T follicular helper cell (primary cell): ENCODE measurements at places on chromosomes 4 and X.

DNA sequence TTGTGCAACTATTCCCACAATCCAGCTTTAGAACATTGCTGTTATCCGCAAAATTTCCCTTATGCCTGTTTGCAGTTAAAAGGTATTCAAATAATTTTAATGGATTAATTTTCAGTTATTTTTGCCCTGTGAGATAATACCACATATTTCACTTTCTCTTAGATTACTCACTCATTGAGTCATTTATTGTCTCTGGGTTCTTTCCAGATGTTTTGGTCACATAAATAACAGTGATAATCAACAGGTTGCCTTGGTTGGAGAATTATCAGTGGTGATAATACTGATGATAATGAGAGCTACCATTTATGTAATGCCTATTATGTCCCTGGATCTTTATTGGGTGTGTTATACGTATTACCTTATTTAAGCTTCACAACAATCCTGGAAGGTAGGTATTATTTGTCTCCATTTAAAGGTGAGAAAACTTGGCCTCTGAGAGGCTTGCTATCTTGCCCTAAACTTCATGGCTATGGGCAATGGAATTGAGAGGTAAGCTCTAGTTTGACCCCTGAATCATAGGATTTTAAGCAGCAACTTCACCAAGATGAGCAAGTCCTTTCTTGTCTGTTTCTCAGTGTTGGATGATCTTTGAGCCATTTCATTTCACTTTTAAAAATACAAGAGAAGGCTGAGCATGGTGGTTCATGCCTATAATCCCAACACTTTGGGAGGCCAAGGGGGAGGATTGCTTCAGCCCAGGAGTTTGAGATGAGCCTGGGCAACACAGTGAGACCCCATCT, 87.4 kb downstream of the KIT start:
- no peak for DNase-seq

GRCh38 chr4:153327247-153327646, 17.2 kb upstream of the MND1 start:
- DNase-seq: no peak

- no peak for DNase-seq
These were observed 109.8 kb downstream of the EGF start for GRCh38 chr4:110022457-110022856.

DNA sequence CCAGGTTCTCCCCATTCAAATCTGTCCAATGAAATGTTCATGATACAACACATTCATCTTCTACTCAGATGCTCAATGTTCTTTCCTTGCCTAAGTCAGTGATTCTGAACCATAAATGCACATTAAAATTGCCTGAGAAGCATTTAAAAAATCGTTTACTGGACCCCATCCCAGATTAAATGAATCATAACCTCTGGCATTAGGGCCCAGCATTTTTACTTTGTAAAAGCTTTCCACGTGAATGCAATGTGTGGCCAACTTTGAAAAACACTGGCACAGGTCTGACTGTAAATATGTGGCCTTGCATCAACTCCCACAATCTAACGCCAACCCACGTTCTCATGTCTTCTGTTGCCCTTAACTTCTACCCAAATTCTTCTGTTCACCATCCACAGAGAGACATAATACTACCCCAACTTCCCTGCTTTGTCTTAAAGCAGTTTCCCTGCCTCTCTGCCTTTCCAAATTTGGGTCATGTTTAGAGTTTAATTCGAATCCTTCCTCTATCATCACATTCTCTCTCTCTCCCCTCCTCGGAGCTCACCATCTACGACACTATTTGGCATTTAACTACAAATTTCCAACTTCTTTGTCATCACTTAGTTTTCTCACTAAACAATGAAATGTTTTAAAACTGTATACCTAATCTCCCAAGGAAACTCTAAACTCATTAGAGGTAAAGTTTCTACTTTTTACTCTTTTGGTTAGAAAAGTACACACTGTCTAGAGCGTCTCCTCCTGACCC, 78.7 kb downstream of the PRKG2 start:
- no peak for DNase-seq

- no peak for DNase-seq
These were observed 1.0 kb downstream of the PGRMC2 start for GRCh38 chr4:128286474-128287058.

GRCh38 chr4:5433196-5433595, 275.2 kb downstream of the EVC2 start:
- DNase-seq: no peak

DNA sequence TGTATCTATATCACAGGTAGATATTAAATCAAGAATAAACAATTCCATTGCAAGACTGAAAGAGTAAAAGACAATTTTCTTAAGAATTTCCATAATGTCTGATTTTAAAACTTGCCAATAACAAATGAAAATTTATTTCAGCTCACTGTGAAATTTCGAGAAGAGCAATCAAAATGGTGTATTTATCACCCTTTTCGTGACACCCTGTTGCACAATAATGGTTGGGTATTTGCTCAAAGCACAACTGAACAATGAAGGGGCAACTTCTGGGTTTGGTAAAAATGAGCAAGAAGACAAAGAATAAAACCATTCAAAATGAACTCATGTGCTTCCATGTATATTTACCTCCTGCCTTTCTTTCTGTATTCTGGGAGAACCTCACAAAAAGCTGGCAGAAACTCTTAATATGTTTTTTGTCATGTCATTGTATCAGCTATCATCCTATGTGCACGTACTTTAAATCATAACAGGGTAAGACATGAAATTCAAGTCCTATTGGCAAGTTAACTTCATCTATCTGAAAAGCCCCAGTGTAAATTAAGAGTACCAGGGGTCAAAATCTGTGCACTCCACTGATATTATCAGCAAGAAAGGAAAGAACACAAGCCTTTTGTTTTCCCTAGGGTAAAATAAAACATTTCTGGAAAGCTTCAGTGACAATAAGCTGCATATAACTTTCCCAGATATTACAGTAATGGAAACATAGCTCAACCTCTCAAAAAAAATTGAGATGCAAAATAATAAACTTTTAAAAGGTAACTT, 126.9 kb upstream of the CBR4 start:
- DNase-seq: no peak

GRCh38 chr4:15963001-15963451, at the start of gene FGFBP2:
FGFBP2 (minus strand) TSS chr4:15963175; CDS start chr4:15963129, 46 bp downstream.
- no peak for DNase-seq

DNA sequence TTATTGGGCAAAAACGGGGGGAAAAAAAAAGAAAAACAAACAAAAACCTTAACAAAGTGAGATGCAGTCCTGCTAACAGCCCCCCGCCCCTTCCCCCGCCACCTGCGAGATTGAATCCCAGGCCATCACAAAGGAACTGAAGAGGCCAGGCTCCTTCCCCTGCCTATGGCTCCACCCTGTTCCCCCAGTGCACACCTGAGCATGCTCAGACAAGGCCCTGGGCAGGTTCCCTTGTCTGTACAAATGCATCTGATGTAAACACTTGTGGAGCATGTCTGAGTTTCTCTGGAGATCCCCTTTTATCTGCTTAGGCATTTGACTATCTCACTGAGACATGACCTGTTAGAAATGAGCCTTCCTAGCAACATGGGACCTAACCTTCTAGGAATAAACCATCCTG, 983.7 kb upstream of the PABPC4L start:
- DNase-seq: no peak

DNA sequence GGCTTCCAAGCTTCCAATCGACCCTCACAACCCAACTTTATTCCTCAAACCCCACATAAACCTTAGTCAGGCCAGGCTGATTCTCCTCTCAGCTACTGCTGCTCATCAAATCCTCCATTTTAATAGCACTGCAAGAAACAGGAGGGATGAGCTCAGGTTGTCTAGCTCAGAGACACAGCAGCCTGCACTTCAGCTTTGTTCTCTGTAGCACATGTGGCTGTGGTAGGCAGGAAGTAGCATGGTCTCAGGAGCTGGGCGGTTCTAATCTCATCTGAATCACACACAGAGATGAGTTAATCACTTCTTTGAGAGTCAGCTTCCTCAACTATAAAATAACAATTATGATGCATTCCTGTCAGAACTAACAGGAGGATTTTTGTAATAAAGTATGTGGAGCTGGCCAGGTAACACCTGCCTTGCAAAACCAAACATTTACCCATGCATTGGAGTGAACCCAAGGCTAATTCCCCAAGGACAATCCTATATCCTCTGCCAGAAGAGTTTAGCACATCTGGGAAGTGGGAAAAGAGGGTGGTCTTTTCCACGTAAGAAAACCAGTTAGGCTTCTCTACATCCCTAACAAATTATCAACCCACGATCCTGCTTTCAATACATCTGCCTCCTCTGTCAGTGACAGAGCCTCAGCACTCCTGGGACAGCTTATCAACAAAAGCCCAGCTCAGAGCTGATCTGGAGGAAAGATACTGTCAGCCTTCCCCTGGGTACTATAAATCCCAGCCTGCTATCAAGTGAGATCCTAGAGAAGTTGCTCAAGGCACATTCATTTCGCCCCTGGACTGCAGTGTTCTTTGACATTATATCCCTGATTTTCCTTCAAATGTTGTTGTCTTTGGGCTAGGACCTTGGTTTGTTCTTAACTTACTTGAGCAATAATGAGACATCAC, 32.8 kb downstream of the ELOVL6 start:
- peak; percentile 18 for DNase-seq

GRCh38 chrX:40150503-40150902, 52.7 kb upstream of the BCOR start:
- no peak for DNase-seq

GRCh38 chr4:70402762-70403161, 5.0 kb downstream of the OPRPN start:
- DNase-seq: no peak

- no peak for DNase-seq
These were observed 14.7 kb upstream of the EPGN start for GRCh38 chr4:74293558-74293957.

GRCh38 chr4:89509708-89510281, 202.2 kb upstream of the GPRIN3 start:
- no peak for DNase-seq

- DNase-seq: no peak
These were observed 41.8 kb downstream of the RPS6KA3 start for GRCh38 chrX:20224814-20225487.

- DNase-seq: no peak
These were observed 40.3 kb downstream of the EFNB1 start for GRCh38 chrX:68868902-68869800.

- no peak for DNase-seq
These were observed 55.1 kb downstream of the GPR82 start for GRCh38 chrX:41779030-41779564.

DNA sequence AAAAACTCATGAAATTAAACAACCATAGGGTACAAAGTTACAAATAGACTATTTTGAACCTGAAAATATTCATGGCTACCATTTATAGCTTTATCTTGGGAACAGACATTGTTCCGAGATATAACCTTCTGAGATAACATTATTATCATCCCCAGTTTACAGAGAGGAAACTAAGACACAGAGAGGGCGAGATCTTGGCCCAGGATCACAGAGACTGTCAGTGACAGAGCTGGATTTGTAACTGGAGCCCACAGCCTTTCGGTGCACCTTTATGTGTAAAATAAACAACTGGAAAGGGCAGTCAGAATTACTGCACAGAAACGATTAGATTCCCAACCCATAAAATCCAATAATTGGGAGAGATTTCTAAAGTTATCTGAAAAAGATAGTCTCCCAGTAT, 28.4 kb downstream of the KLF3 start:
- no peak for DNase-seq
